ENCODE measurements at places on chromosomes 3 and 15. TPM values are rescaled to one million over a fixed set of nuclear protein-coding genes. Genes with fewer than 3 reads are reported as not detected.

- H3K4me1 ChIP-seq = no peaks in the 10 kb centered on the region
- DNase-seq = no peak
- H3K27me3 ChIP-seq = no peaks in the 10 kb centered on the region
- no peaks in the 10 kb centered on the region for H3K36me3 ChIP-seq
- H3K27ac ChIP-seq = no peak overlapping the region
- peak overlapping the region; percentile 16 for H3K4me3 ChIP-seq
Observed at GRCh38 chr3:100609963-100610362, 562 bp downstream of the ADGRG7 start.

- H3K36me3 ChIP-seq = no peaks in the 10 kb centered on the region
- H3K4me3 ChIP-seq = no peak overlapping the region
- H3K4me1 ChIP-seq = no peaks in the 10 kb centered on the region
Observed at GRCh38 chr15:100114100-100114499, 227.7 kb downstream of the ADAMTS17 start.

DNA sequence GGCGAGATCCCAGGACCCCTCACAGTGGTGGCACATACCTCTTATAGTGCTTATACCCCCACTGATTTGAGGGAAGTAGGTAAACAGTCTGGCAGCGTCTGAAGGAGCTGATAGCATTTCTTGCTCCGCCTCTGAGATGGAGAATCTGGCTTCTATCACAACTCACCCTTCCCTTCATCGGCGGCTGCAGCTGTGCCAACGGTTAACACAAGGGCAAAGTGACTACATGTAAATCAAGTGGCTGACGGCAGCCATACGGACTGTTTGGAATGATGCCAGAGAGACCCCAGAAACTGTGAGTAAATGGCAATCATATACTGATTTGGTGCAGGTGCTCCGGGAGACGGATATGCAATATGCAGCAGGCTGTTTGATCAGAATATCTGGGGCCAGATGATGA, 66.8 kb upstream of the UNC13C start:
- H3K27me3 ChIP-seq = no peaks in the 10 kb centered on the region
- H3K27ac ChIP-seq = no peak overlapping the region
- no peaks in the 10 kb centered on the region for H3K36me3 ChIP-seq
- no peak overlapping the region for H3K4me3 ChIP-seq
- no peak for DNase-seq
- no peaks in the 10 kb centered on the region for H3K4me1 ChIP-seq

The TMEM45A gene
- 5.6 TPM for total RNA-seq

The NR1I2 gene
- not detected for total RNA-seq

The CLDN18 gene
- not detected for total RNA-seq

- H3K4me1 ChIP-seq = peaks cover 10% of the 10 kb centered on the region
- no peaks in the 10 kb centered on the region for H3K27me3 ChIP-seq
- H3K4me3 ChIP-seq = no peak overlapping the region
- DNase-seq = no peak
- H3K27ac ChIP-seq = no peak overlapping the region
Observed at GRCh38 chr3:11091088-11091590, 63.2 kb upstream of the HRH1 start.

DNA sequence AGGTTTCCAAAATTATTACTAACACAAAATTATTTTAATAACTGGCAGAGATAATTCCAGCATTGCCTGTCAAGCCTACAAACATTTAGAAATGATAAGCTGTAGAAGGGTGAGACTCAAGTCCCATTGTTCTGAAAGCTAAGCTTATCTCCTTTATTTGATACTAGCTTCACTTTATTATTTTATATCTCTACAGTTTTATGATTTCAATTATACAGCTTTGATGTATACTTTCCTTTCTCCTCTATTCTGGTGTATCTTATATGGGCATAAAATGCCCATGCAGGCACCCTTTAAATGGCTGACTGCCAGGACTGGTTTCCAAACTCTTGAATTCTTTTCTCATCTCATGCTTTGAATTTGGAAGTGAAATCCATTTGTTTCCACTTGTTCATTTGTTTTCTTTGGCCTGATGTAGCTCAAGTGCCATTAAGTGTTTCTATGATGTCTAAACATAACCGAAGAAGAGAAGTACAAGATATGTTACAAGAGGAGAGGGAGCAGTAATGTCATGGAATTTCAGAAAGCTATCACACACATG, 372.1 kb upstream of the ARHGEF26 start:
- DNase-seq = no peak
- H3K27me3 ChIP-seq = no peaks in the 10 kb centered on the region
- H3K4me1 ChIP-seq = no peaks in the 10 kb centered on the region
- H3K36me3 ChIP-seq = no peaks in the 10 kb centered on the region
- H3K4me3 ChIP-seq = no peak overlapping the region

The CCR1 gene
- total RNA-seq = 2.9 TPM

The SLC38A3 gene
- 16.8 TPM for total RNA-seq

GRCh38 chr15:56454836-56455235, 10.1 kb downstream of the MNS1 start:
- H3K36me3 ChIP-seq = no peaks in the 10 kb centered on the region
- no peak overlapping the region for H3K4me3 ChIP-seq
- no peaks in the 10 kb centered on the region for H3K4me1 ChIP-seq
- H3K27ac ChIP-seq = no peak overlapping the region
- no peak for DNase-seq

The PRSS50 gene
- total RNA-seq = not detected

GRCh38 chr3:33030802-33031201, 66.1 kb downstream of the GLB1 start:
- H3K27me3 ChIP-seq = no peaks in the 10 kb centered on the region
- peaks cover 4% of the 10 kb centered on the region for H3K4me1 ChIP-seq
- no peak overlapping the region for H3K27ac ChIP-seq
- no peak overlapping the region for H3K4me3 ChIP-seq
- H3K36me3 ChIP-seq = no peaks in the 10 kb centered on the region

The PEAK1 gene
- 21.8 TPM for total RNA-seq

DNA sequence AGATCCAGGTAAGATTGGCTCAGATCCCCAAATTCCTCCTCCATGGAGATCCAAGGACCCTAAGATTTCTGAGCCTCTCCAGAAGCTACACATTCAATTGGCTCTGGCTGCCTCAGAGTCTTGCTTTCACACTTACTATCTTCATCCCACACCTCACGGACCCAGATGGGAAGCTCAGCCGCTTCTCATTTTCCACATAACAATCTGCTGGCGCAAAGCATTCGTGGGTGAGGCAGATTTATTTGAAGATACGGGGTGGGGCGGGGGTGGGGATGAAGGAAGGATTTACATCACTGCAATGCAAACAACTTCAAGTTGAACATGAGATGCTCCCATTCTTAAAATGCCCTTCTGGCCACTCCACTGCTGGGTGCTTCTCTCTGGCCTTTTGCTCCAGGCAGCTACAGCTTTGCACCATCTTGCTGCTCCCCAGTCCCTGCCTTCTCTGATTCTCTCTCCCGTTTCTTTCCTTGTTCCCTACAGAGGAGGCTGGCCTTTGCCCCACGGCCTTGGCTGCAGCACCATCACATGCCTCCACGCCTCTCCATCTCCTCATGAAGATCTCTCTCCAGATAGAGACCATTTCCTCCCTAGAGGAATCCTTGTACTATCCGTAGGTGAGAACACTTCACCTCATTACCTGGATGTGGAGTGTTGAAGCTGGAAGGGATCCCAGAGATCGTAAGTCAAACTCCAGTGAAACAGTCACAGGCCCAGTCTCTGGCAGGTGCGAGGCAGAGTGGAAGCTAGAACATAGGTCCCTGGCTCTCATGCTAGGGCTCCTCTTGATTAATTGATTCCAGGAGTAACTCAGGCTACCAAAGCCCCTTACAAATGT, 175.9 kb downstream of the RPLP1 start:
- H3K27me3 ChIP-seq = no peaks in the 10 kb centered on the region
- H3K4me3 ChIP-seq = no peak overlapping the region
- H3K36me3 ChIP-seq = no peaks in the 10 kb centered on the region
- no peak for DNase-seq

DNA sequence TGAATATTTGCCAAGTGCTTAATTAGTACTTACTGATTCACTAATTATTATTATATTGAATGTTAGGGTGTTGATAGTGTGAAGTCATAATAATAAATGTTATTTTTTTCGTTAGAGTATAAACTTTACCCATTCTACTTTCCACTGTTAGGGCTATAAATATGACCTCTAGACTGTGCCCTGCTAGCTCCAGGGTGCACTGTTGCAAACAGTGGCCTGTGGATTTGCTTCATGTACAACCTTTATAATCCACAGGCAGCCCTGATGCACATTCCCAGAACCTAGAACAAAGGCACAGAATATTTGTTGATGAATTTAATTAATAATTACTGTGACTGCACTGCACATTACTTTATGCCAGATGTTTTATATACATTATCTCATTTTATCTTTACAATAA, 28.8 kb upstream of the LEKR1 start:
- no peaks in the 10 kb centered on the region for H3K27me3 ChIP-seq
- H3K36me3 ChIP-seq = no peaks in the 10 kb centered on the region
- H3K4me1 ChIP-seq = peaks cover 8% of the 10 kb centered on the region
- H3K4me3 ChIP-seq = no peak overlapping the region
- no peak overlapping the region for H3K27ac ChIP-seq

The FAM81A gene
- total RNA-seq = 2.4 TPM

GRCh38 chr3:12875857-12876836, 34.8 kb upstream of the RPL32 start:
- H3K4me1 ChIP-seq = no peaks in the 10 kb centered on the region
- no peaks in the 10 kb centered on the region for H3K36me3 ChIP-seq
- H3K27ac ChIP-seq = no peak overlapping the region

The ST8SIA2 gene
- total RNA-seq = not detected

DNA sequence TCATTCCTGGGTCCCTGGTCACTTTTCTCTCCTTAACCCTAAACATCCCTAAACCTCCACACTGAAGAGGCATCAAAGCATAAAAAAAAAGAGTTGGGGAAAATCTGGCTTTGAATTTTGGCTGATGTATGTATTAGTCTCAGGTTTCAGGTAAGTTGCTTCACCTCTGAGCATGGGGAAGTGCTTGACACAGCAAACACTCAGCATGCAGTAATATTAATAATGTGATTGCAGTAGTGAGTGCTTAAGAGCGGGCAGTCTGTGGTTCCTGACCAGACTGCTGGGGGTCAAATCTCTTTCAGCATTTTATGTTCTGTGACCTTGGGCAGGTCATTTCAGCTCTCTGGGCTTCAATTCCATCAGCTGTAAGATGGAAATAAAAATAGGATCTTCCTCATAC, 467.9 kb downstream of the SOX2 start:
- no peaks in the 10 kb centered on the region for H3K27me3 ChIP-seq
- DNase-seq = no peak
- H3K36me3 ChIP-seq = no peaks in the 10 kb centered on the region
- H3K4me3 ChIP-seq = no peak overlapping the region

DNA sequence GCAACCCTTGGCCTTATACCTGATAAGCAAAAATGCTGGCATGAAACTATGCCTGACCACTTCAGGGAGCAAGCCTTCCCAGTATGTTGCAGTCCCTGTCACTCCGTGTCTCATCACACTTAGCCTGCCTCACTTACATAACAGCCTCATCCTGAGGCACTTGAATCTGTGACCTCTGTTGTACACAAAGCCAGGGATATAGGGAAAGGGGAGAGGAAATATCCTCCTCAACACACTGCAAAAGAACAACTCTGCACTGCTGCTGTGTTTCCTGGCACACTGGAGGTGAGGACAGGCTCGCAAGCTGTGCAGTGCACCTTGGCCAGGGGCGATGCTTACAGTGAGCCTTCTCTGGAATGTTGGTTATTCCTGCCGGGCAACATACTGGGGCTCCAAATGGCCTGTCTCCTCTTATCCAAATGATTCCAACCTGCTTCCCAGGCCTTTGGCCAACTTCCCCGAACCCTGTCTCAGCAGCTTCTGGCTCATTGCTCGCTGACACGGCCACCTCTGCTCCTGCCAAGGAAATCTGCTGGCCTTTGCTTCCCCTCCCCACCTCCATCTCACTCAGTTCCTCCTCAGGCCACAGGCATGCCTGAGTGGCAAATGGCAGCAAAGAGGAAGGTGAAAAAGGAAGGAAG, 109.2 kb downstream of the CD47 start:
- peak; percentile 50 for DNase-seq
- no peaks in the 10 kb centered on the region for H3K27me3 ChIP-seq
- H3K4me3 ChIP-seq = no peak overlapping the region
- H3K4me1 ChIP-seq = peaks cover 9% of the 10 kb centered on the region

GRCh38 chr15:40854161-40854560, 10.3 kb downstream of the SPINT1 start:
- peaks cover 11% of the 10 kb centered on the region for H3K36me3 ChIP-seq
- H3K4me1 ChIP-seq = peaks cover 22% of the 10 kb centered on the region
- H3K27me3 ChIP-seq = no peaks in the 10 kb centered on the region
- no peak for DNase-seq
- no peak overlapping the region for H3K4me3 ChIP-seq

DNA sequence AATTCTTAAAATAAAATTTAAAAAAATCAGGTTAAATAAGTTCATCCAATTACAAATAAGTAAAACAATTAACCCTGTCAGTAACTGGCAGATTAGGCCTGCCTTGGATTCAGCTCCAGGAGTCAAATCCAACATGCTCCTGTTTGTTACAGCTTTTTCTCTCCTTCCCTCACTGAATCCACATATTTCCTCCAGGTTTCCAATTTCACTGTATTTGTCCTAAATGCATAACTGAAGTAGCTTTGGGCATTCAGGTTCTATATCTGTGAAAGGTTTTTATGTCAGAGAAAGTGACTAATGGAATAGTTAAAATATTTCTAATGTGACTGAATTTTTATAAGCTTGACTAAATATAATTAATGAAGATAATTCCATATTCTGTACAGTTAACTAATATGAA, 79.7 kb downstream of the IFT80 start:
- H3K27me3 ChIP-seq = no peaks in the 10 kb centered on the region
- no peak overlapping the region for H3K27ac ChIP-seq
- no peak for DNase-seq
- no peaks in the 10 kb centered on the region for H3K36me3 ChIP-seq
- H3K4me3 ChIP-seq = no peak overlapping the region

DNA sequence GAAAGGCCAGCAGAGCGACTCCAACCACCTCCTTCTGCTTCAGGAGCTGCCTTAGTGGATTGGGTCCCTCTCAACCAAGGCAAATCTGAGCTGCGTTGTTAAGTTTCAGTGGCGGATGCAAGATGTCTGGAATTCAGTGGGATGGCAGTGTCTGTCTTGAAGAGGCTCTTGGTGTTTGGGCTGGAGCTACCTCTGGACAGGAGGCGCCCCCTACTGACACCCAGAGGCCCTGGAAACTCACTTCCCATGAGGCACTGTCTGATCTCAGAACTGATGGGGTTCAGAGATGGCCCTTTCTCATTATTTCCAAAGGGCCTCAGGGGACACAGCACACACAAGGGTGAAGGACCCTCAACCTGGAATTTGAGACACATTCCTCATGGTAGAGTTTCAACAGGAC, 6.0 kb upstream of the SLC28A1 start:
- peaks cover 8% of the 10 kb centered on the region for H3K4me1 ChIP-seq
- H3K4me3 ChIP-seq = no peak overlapping the region
- H3K36me3 ChIP-seq = no peaks in the 10 kb centered on the region
- peak; percentile 51 for DNase-seq
- no peaks in the 10 kb centered on the region for H3K27me3 ChIP-seq

- no peak for DNase-seq
- no peak overlapping the region for H3K4me3 ChIP-seq
- H3K27me3 ChIP-seq = no peaks in the 10 kb centered on the region
- no peaks in the 10 kb centered on the region for H3K36me3 ChIP-seq
Observed at GRCh38 chr3:62755285-62755684, 119.9 kb downstream of the CADPS start.

All from Caco-2 (cell line).